ENCODE measurements at places on chromosomes 5 and 9.

GRCh38 chr9:98808875-98809274, 1.4 kb downstream of the GALNT12 start:
- no peak for DNase-seq

DNA sequence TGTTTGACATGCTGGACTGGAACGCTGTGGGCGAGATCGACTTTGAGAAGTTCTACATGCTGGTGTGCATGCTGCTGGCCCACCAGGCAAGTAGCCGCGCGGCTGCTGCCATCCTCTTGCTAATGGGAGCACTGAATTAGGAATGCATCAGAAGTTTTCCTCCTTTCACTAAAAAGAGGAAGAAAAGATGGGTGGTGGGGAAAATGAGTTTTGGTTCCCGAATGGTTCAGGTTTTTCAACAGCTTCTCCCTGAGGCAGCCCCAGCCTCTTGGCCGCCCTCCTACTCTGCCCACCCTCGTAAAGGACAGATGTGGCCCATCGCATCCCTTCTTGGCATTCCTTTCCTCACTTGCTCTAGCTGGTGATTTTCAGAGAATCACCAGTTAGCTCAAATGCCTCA, 5.5 kb downstream of the EFCAB9 start:
- DNase-seq, result no peak

DNA sequence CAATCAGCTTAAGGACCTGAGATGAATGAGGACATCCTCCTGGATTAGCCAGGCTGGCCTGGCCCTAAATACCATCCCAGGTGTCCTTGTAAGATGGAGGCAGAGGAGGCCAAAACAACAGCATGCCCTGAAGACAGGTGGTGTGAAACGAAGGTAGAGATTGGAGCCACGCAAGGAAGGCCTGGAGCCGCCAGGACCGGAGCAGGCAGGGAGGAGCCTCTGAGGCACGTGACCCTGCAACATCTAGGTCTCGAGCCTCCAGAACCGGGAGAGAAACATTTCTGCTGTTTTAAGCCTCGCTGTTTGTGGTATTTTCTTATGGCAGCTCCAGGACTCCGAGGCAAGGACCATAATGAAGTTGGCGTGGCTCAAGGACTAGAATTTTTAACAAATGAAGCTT, 9.7 kb upstream of the COL5A1 start:
- DNase-seq, result no peak

- DNase-seq, result no peak
Measured at GRCh38 chr9:89427621-89428221, 70.2 kb downstream of the SEMA4D start.

DNA sequence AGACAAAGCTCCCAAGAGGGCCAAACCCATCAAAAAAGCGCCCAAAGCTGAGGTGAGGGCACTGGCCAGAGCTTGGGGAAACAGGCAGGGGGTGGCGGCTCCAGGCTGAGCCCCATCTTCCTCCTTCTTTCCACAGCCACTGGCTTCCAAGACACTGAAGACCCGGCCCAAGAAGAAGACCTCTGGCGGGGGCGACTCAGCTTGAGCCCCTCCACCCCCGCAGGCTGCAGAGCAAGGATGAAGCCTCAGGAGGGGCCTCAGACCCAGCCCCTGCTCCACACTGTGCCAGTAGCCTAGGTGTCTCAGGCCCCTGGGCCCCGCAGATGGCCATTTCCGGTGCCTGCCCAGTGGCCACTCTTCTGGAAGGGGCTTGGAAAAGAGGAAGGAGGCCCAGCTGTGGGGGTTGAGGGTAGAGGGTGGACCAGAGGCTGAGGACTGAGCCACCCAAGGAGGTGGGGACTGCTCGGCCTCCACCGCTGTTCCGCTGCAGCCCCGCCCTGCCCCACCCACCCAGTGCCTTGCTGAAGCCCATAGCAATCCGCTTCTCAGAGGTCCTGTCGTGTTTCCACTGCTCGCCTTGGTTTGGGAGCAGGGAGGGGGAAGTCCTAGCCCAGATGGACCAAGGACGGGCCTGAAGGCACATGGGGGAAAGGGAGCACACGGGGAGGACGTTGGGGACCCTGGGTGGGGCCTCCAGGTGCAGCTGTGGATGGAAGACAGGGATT, 6.9 kb downstream of the REEP2 start:
- DNase-seq, result no peak

DNA sequence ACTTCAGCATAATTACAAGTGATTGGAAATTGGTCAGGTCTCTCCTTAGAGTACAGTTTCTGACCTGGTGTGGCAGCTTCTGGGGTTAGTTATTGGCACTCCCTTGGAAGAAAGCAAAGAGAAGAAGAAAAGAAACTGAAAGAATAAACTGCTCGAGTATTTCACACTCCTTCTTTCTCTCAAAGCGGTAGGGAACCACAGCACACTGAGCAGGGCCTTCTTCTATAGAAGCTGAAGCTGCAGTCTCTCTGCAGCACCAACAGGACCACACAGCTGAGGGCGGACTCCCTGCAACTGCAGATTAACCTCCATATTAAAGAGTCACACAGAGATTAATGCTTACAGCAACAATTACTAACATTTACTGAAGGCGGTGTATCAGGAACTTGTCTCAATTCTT, 152.0 kb downstream of the TRPM6 start:
- no peak for DNase-seq

GRCh38 chr9:136114610-136115009, 4.1 kb downstream of the TMEM250 start:
- DNase-seq, result no peak

DNA sequence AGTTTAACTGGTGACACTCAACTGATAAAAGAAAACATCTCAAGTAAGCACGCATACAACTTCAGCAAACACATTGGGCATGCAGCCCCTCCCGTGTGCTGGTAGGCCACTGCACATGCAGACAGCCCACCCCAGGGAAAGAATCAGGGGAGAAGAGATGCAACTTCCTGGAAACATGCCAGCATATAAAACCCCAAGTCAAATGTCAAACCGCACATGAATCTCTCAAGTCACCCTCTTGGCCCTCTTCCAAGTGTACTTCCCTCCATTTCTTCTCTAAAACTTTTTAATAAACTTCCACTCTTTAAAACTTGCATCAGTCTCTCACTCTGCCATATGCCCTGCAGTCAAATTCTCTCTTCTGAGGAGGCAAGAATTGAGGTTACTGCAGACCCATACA, 732.7 kb downstream of the SEMA5A start:
- DNase-seq, result no peak

- DNase-seq, result no peak
Measured at GRCh38 chr5:77877516-77878355, 101.6 kb upstream of the TBCA start.

- DNase-seq, result no peak
Measured at GRCh38 chr5:97037819-97038218, 101.9 kb downstream of the LNPEP start.

DNA sequence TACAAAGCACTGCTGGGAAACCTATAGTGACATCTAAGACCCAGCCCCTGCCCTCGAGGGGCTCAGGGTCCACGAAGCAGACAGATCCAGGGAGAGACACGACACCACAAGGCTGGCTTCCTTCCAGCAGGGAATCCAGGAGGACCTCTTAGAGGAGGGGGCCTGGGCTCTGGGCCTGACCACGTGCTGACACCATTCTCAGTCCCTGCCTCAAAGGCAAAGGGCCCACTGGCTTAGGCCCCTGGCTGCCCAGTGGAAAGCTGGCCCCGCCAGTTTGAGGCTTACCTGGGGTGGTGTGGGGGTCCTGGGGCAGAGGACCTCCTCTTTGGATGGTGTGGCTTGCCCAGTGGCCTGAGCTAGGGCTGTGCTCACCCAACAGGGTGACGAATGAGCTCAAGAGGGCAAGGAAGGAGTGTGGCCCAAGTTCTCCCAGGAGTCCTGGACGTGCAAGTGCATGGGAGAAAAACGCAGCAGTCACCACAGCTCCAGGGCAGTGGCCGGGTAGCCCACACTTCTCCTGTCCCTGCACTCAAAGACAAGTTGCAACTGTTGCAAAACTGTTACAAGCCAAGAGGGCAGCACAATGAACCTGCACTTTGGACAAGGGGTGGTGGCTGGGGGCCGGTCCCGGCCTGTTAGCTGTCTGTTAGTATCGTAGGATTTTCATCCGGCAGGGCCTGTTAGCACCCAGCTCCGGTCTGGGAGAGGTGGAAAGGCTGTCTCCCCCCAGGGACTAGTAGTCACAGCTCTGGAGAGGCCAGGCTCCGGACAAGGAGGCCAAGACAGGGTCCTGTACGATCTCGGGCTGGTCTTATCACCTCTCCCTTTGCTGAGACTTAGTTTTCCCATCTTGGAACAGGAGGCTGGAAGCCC, 1.5 kb upstream of the SARDH start:
- no peak for DNase-seq

- no peak for DNase-seq
Measured at GRCh38 chr9:129068110-129068509, 12.8 kb upstream of the DOLPP1 start.

- DNase-seq, result no peak
Measured at GRCh38 chr5:168747987-168748777, 169.0 kb upstream of the PANK3 start.

- DNase-seq, result no peak
Measured at GRCh38 chr5:10229306-10230048, 20.2 kb downstream of the ATPSCKMT start.
